Activated CD8-positive, alpha-beta T cell treated with anti-CD3 and anti-CD28 coated beads, Interleukin-2, amount 10 ng/mL, durations not matched to agents 7 days and 5 days (primary cell): ENCODE measurements at places on chromosomes 12 and 14.

GRCh38 chr12:110742096-110742717, 484 bp downstream of the PPP1CC start:
- peaks cover 38% of the 10 kb centered on the region for H3K36me3 ChIP-seq
- peak overlapping the region; percentile 98 for H3K27ac ChIP-seq
- no peaks in the 10 kb centered on the region for H3K27me3 ChIP-seq
- peaks cover 49% of the 10 kb centered on the region for H3K4me1 ChIP-seq
- H3K4me3 ChIP-seq: peak overlapping the region; percentile 100

- peak within 1 kb of the TSS; percentile 88 for H3K4me3 ChIP-seq
- peak; percentile 64 for DNase-seq
- peak within 1 kb of the TSS; percentile 89 for H3K27ac ChIP-seq
- peaks cover 30% of the 10 kb centered on the region for H3K4me1 ChIP-seq
These were observed at the start of gene CLIP1 for GRCh38 chr12:122421821-122422729. TSS of gene CLIP1 (minus strand) at chr12:122422669. CDS start at chr12:122380452, 42,217 bp downstream.

DNA sequence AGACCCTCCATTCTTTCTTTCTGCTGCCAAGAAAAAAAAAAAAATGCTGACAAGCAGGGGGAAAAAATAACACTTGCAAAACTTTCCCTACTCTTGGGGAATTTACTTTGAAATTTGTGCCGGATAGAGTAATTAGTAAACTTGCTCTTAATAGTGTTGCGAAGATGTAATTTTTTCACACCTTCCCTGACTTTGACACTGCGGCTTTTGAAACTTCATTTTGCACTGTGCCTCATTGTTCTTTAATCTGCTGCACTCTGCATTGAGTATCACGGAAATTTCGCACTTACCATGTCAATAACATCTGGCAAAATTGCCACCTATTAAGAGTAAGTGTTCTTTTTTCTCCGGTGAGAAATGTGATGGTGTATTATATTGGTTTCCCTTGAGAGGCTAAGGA, 596.1 kb downstream of the VRK1 start:
- H3K36me3 ChIP-seq: no peaks in the 10 kb centered on the region
- H3K4me3 ChIP-seq: no peak overlapping the region
- H3K27me3 ChIP-seq: peaks cover 3% of the 10 kb centered on the region
- H3K4me1 ChIP-seq: no peaks in the 10 kb centered on the region
- DNase-seq: no peak

DNA sequence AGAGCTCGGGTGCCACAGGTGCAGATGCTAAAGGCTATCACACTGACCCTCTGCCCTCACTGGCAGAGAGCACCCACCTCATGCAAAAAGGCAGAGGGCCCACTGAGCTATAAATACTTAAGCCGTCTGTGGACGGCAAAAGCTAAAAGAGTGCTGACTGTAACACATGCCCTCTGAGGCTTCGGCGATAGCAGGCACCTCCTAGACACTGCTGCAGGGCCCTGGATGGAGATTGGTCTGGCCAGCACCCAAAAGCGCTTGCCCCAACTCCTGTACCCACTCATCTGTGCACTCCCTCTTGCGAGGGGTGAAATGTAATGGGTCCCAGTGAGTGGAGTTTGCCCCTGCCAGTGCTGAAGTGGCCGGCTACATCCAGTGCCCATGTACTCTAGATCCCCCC, 148.7 kb downstream of the SLC16A7 start:
- no peak for DNase-seq
- H3K27me3 ChIP-seq: no peaks in the 10 kb centered on the region
- no peak overlapping the region for H3K4me3 ChIP-seq
- H3K36me3 ChIP-seq: peaks cover 21% of the 10 kb centered on the region
- no peaks in the 10 kb centered on the region for H3K4me1 ChIP-seq

DNA sequence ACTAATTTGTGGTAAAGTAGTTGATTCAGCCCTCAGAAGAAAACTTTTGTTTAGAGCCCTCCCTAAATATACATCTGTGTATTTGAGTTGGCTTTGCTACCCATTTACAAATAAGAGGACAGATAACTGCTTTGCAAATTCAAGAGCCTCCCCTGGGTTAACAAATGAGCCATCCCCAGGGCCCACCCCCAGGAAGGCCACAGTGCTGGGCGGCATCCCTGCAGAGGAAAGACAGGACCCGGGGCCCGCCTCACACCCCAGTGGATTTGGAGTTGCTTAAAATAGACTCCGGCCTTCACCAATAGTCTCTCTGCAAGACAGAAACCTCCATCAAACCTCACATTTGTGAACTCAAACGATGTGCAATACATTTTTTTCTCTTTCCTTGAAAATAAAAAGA, 2.7 kb downstream of the FZD10 start:
- no peak overlapping the region for H3K4me3 ChIP-seq
- H3K27ac ChIP-seq: no peak overlapping the region
- H3K27me3 ChIP-seq: peaks cover 45% of the 10 kb centered on the region
- H3K36me3 ChIP-seq: peaks cover 4% of the 10 kb centered on the region

DNA sequence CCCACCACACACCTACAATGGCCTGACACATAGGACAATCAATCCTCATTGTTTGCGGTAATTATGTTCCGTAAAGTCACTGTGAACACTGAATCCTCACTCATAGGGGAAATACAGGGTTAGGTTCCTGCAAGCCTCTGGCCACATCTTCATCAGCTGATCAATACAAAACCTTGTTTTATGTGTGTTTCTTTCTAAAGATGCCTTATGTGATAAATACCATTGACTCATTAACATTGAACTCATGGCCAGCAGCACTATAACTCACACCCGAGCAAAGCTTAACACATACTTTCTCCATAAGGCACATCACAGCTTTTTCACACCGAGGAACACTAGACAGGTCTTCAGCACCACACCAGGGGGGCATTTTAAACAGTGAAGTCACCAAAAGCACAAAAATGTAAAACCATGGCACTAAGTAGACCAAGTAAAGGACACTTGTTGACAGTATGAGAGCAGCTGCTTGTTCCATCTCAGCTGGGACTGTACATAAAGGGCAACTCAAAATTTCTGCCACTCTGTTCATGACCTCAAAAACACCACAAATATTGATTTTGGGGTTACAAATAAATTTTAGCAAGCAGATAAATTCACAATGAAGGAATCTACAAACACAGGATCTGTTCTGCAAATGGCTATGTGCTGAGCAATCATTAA, 60.5 kb downstream of the ESR2 start:
- H3K27me3 ChIP-seq: no peaks in the 10 kb centered on the region
- no peak for DNase-seq
- no peak overlapping the region for H3K4me3 ChIP-seq
- no peak overlapping the region for H3K27ac ChIP-seq

- DNase-seq: no peak
- peaks cover 7% of the 10 kb centered on the region for H3K4me1 ChIP-seq
- H3K27me3 ChIP-seq: no peaks in the 10 kb centered on the region
- peaks cover 33% of the 10 kb centered on the region for H3K36me3 ChIP-seq
- no peak overlapping the region for H3K27ac ChIP-seq
These were observed 509.1 kb downstream of the PCNX1 start for GRCh38 chr14:71416392-71416791.

DNA sequence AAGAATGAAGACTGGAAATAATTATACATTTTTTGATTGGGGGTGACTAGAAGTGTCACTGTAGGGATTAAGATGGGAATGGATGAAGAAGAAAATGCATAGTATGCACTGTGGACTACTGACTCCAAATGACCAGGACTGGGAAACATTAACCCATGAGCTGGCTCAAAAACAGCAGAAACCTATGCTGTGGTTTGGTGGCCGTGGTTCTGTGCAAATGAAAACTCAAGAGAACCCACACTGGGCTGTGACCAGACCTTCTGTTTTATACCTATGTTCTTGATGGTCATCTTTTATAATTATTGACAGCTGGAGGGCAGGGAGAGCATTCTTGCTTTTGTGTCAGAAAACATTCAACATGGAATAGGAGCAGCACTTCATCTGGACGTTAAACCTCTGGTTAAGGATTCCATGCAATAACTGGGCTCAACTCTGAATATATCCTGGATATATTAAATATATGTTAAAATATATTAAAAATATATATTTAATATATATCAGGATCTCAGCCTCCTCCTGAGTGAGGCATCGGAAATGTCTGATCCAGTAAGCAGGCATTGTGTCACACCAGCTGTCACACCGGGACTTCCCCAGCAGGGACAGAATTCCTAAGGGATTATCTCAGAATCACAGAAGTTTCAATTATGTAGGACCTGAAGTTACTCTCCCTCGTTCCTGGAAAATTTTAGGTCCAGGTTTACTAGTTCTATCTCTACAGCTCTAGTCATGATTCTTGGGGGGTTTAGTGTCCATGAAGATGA, 48.5 kb downstream of the BBS10 start:
- DNase-seq: no peak
- no peaks in the 10 kb centered on the region for H3K27me3 ChIP-seq
- H3K36me3 ChIP-seq: no peaks in the 10 kb centered on the region
- H3K27ac ChIP-seq: no peak overlapping the region

GRCh38 chr14:45198551-45198950, 54.5 kb downstream of the MIS18BP1 start:
- H3K4me1 ChIP-seq: peaks cover 12% of the 10 kb centered on the region
- peaks cover 37% of the 10 kb centered on the region for H3K36me3 ChIP-seq
- H3K27ac ChIP-seq: no peak overlapping the region

- H3K36me3 ChIP-seq: peaks cover 65% of the 10 kb centered on the region
- H3K27ac ChIP-seq: peak overlapping the region; percentile 34
- peaks cover 31% of the 10 kb centered on the region for H3K4me1 ChIP-seq
- H3K27me3 ChIP-seq: no peaks in the 10 kb centered on the region
These were observed 12.2 kb downstream of the TNFRSF1A start for GRCh38 chr12:6329703-6330064.

DNA sequence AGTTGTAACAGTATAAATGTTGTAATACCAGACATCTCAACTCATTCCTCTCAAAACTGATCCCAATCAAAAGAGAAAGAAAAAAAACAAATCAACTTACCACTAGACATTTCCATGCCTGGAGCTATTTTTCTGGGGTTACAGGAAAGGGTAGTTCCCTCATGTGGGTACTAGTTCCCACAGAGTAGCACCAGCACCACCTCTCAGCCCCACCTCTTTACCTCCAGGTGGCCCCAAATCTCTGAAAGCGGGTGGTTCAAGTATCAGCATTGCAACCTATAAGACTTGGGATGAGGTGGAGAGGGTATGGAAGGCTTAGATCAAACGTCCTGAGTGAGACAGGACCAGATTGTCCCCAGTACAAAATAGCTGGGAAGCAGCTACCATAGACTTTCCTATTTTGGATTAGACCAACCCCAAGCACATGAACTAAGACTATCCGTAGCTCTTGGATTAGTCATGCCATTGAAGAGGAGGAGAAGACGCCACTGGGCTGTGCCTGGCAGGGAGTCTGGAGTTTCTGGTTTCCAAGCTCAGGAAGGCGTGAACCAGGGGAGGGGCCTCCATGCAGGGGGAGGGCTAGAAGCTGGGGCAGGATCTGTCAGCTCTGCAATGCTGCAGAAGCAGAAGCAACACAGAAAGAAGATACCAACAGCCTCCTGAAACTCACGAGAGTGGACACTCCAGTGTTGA, at the start of gene SLC39A2:
TSS of gene SLC39A2 (plus strand) at position 620 of the 693 bp plus-strand sequence. CDS start 154 bp downstream, outside the sequence.
- DNase-seq: no peak
- peak within 1 kb of the TSS; percentile 51 for H3K27ac ChIP-seq
- H3K27me3 ChIP-seq: no peaks in the 10 kb centered on the region
- peaks cover 39% of the 10 kb centered on the region for H3K36me3 ChIP-seq
- H3K4me1 ChIP-seq: peaks cover 12% of the 10 kb centered on the region

DNA sequence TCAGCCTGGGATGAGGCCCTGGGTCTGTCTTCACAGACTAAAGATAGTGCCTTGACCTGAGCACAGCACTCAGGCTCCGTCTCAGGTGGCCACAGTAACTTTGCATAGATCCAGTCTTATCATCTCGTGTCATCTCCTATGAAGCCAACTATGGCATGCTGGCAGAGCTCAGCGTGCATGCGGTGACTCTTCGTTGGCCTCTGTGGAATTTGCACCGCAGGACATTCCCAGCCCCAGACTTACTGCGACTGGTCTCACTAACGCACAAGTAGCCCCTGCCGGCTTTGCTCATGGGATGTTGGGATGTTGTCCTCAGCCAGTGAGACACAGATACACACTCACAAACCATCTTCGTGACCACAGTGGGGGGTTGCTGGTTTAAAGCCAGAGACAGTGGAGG, 199.6 kb downstream of the CHST11 start:
- peaks cover 28% of the 10 kb centered on the region for H3K4me1 ChIP-seq
- no peak overlapping the region for H3K4me3 ChIP-seq
- no peak overlapping the region for H3K27ac ChIP-seq
- H3K36me3 ChIP-seq: peaks cover 19% of the 10 kb centered on the region

DNA sequence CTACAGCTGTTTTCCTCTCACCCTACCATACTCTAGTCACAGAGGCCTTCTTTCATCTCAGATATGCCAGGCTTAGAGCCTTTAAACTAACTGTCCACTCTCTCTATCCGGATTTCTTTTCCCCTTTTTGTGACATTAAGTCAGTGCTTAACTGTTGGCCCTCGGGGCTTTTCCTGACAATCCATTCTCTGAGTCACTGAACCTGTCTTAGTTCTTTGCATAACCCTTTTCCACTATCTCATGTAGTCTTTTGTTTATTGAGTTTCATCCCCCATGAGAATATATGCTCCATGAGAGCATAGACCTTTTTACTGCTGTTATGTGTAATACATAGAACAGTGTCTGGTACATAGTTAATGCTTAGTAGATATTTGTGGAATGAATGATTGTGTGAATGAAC, 68.7 kb downstream of the PLEKHA5 start:
- no peak overlapping the region for H3K27ac ChIP-seq
- no peaks in the 10 kb centered on the region for H3K36me3 ChIP-seq
- H3K27me3 ChIP-seq: no peaks in the 10 kb centered on the region
- H3K4me3 ChIP-seq: no peak overlapping the region
- no peaks in the 10 kb centered on the region for H3K4me1 ChIP-seq

DNA sequence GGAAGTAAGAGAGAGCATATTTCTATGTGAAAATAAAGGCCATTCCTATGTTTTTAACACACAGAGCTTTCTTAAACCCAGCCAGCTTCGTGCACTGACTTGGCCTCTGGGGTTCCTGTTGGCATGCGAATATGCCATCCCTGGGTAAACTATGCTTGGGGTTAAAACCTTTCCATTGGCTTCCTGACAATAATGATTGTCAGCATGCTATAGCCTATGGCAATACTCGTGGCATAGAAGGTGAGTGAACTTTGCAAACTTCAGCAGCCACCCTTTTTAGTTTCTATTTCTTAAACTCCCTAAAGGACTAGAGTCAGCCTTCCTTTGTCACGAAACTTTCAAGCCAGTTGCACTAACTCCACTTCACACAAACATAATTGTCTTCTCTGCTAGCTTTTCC, 148.4 kb upstream of the RGS6 start:
- H3K4me3 ChIP-seq: no peak overlapping the region
- no peaks in the 10 kb centered on the region for H3K4me1 ChIP-seq
- peaks cover 15% of the 10 kb centered on the region for H3K27me3 ChIP-seq
- DNase-seq: no peak
- no peak overlapping the region for H3K27ac ChIP-seq

GRCh38 chr14:24959791-24960331, 90.1 kb downstream of the STXBP6 start:
- H3K4me3 ChIP-seq: no peak overlapping the region
- DNase-seq: no peak
- H3K27ac ChIP-seq: no peak overlapping the region
- H3K36me3 ChIP-seq: no peaks in the 10 kb centered on the region
- H3K4me1 ChIP-seq: no peaks in the 10 kb centered on the region

- H3K36me3 ChIP-seq: peaks cover 8% of the 10 kb centered on the region
- peaks cover 2% of the 10 kb centered on the region for H3K4me1 ChIP-seq
- H3K4me3 ChIP-seq: no peak overlapping the region
- no peaks in the 10 kb centered on the region for H3K27me3 ChIP-seq
- H3K27ac ChIP-seq: no peak overlapping the region
These were observed 19.8 kb downstream of the GXYLT1 start for GRCh38 chr12:42124764-42125387.
